ENCODE measurements at places on chromosomes 13 and 19.

DNA sequence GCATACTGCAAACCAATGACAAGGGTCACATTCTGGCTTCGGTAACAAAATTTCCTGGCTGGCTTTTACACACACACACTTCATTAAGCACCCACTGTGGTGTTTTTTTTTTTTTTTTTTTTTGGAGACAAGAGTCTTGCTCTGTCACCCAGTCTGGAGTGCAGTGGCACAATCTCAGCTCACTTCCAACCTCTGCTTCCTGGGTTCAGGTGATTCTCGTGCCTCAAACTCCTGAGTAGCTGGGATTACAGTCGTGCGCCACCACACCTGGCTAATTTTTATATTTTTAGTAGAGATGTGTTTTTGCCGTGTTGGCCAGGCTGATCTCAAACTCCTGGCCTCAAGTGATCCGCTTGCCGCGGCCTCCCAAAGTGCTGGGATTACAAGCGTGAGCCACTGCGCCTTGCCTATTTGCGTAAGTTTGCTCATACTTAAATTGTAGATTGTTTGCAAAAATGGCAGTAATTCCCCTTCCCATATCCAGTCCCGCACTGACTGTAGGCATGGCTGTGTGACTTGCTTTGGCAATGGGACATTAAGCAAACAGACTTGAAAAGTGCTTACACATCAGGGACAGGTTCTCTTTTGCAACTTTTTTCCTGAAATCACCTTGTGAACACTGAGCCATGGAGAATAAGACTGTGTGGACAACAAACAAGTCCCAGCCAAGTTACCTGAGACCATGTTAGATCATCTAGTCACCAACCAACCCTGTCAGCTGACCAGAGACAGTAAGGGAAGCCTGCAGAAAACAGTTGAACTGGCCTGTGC, 42.1 kb upstream of the EBPL start:
- no peak for DNase-seq

DNA sequence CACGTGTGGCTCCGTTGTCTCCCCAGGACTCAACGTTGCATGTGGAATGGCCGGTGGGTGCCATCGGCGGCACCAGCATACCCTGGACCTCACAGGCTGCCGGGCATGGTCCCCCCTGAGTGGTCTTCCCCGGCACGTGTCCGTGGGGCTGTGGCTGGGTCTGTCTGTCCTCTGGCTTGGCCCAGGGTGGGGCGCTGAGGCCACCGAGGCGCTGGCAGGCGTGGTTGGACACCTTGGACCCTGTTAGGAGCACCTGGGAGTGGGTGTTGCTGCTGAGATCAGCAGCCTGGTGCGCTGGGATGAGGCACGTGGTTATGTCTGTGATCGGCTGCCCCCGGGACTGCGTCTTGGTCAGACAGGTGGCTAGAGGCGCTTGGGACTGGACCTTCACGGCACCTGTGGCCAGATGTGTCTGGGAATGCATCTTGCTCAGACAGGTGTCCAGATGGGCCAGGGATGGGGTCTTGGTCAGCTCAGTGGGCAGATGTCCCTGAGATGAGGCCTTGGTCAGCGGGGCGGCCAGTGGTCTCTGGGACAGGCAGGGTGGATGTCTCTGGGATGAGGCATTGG, 9.2 kb downstream of the IQCN start:
- no peak for DNase-seq

- DNase-seq: no peak
Measured at GRCh38 chr13:44453881-44454280, 80.3 kb downstream of the SERP2 start.

DNA sequence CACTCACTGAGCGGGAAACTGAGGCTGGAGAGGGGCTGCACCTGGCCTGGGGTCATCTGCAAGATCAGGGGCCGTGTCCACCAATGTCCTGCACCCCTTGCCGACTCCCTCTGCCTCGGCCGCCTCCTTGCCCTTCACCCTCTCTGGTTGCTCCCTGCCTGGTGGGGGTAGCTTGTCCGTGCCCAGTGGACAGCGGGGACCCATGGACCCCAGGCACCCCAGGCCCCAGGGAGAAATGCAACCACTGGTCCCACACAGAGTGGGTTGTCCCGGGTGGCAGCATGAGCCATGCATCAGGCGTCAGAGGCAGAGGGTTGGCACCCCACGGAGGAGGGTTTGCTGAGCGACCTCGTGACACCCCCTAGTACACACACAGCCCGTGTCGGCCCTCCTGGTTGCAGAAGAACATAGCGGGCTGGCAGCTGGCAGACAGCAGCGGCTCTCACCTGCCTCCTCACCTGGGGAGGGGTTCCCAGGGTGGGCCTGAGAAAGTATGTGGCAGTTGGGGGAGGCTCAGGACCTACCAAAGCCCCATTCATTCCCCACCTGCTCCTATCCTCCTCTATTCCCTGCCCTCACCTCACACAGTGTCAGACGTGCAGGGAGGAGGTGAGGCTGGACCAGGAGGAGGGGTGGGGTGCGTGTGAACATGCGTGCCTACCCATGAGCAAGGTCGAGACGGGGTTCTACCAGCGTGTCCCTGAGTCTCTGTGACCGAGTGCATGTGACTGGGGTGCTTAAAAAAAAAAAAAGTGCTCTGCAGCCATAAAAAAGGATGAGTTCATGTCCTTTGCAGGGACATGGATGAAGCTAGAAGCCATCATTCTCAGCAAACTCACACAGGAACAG, 8.7 kb downstream of the ADAMTSL5 start:
- DNase-seq: no peak

- DNase-seq: no peak
Measured at GRCh38 chr13:38954844-38955243, 35.8 kb downstream of the STOML3 start.

- no peak for DNase-seq
Measured at GRCh38 chr13:98761986-98762616, 9.6 kb upstream of the SLC15A1 start.

DNA sequence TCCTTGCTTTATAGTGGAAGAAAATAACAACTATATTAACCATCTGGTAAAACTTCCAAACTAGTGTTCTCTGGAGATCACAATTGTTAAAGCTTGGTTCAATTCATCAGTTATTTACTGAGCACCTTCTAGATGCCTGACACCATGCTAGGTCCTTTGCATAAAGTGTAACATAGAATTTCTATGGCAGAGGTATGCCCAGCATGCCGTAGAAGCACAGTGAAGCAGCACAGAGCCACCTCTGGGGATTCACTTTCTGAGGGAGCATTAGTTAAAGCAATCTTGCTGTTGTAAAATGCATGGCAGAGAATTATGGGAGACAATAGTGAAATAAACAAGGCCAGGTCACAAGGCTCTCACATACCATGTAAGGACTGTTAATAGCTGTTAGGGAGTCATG, 75.2 kb downstream of the LRRC63 start:
- DNase-seq: no peak

DNA sequence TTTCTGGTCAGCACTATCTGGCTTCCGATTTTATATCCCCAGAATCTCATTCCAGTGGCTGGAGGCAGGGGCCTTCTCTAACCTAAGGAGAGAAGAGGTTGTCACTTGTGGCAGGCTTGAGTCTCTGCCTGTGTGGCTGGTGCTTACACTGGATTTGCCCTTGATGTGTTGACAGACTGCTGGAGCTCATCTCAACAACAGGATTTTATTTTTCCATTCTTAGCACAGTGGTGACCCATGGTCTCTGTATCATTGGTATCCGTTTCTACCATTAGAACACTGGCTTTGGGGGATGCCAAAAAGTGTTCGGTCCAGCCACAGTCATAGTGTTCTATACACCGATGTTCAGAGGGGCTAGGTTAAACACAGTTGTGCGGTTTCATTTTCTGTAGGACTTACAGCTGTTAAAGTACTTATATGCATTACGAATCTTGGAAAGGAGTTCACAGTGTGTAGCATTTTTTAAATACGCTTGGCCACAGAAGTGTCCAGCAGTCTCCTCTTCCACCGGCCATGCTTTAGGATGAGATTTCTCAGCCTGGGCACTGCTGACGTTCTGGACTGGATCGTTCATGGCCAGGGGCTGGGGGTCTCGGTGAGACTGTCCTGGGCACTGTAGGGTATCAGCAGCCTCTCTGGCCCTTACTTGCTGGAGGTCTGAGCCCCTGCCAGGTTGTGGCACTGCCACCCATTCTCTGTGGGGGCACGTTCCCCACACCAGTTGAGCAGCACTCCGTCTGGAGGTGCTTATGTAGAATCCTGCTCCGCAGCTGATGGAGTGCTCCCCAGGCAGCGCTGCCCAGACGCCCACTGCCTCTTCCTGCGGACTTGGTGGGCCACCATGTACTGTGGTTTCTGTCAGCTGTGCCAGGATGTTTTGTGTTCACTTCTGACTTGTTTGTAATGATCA, 41.4 kb upstream of the TEX29 start:
- no peak for DNase-seq

GRCh38 chr13:74004109-74004508, 130.1 kb downstream of the KLF12 start:
- no peak for DNase-seq

DNA sequence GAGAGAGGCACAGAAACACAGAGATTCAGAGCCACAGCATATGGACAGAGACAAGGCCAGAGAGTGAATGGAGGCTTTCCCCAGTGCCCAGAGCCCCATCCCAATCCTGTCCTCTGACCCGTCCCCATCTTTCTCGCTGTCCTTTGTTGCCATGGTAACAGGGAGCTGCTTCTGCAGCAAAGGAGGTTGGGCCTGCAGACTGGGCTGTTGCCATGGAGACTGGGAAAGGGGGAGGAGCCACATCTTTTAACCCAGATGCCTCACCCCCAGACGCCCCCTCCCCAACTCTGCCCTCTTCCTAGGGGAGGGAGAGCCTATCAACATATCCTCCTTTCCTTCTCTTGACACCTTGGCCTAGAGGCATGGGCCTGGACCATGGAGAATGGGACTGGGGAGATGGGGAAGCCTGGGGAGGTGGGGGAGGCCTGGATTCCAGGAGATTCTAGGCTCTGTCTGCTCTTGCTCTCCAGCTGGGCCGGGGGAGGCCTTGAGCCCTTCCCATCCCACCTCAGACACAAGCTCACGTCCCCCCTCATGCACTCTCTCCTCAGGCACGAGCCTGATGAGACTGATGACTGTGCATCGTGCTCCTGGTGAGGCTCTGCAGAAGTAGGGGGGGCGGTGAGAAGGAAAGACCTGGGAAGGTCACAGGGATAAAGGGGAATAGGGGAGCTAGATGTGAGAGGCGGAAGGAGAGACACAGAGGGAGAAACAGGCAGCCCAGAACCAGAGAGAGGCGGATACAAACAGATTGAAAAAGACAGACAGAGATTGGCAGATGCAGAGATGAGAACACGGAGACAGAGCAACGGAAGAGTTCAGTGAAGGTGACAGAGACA, 2.1 kb upstream of the ATP1A3 start:
- DNase-seq: no peak

- no peak for DNase-seq
Measured at GRCh38 chr13:37118016-37118415, 12.6 kb upstream of the CSNK1A1L start.

DNA sequence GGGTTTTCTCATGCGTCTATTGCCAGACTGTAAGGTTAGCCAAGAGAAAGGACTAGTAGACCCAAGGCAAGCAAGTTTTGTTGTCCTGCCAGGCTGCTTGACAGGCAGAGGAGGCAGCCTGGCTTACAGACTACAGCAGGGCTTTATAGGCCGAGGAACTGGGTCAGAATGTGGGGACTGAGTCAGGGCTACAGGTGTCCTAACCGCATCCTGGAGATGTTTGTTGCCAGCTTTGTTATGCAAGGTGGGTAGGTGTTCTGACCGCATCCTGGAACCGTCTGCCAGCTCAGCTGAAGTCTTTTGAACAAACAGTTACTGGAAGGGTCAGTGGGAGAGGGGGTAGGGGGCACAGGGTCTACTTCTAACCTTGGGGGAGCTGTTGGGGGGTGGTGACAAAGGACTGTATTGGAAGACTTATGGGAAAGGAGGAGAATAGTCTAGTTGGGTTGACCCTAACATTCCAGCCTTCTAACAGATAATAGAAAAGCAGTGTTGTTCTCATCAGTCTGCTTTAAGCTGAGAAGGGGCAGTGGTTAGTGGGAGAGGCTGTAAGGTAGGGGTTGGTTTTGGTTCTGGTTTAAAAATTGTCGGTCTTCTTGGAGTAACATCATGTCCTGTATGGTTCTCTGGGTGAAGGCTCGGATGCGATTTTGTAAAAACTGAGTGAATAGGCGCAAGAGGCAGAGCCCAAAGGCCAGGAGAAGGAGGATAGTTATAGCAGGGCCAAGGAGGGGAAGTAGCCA, 913.8 kb upstream of the SLITRK5 start:
- DNase-seq: no peak

- DNase-seq: no peak
Measured at GRCh38 chr19:35029737-35030256, 473 bp upstream of the SCN1B start.

GRCh38 chr13:64753233-64754000, 2476.7 kb downstream of the PCDH9 start:
- no peak for DNase-seq

DNA sequence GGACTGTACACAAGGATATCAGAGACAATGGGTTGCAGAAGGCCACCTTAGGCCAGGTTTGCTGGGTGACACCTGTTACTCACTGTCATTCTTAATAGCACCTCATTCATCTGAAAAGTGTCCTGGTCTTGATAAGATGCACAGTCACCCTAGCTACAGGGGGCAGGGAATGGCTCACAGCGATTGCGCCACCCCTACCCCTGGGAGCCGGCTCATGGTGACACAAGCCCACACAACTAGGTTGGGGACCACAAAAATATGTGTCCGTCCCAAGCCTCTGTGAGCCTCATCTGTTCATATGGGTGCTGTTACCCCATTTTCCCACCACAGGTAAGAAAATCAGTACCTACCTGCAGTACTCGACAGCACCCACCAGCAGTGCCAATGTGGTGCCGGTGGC, 23.4 kb downstream of the MED26 start:
- DNase-seq: no peak

GRCh38 chr19:48419158-48419920, 25.9 kb downstream of the GRIN2D start:
- DNase-seq: no peak

- DNase-seq: no peak
Measured at GRCh38 chr13:113584870-113585671, 518 bp downstream of the TFDP1 start.

DNA sequence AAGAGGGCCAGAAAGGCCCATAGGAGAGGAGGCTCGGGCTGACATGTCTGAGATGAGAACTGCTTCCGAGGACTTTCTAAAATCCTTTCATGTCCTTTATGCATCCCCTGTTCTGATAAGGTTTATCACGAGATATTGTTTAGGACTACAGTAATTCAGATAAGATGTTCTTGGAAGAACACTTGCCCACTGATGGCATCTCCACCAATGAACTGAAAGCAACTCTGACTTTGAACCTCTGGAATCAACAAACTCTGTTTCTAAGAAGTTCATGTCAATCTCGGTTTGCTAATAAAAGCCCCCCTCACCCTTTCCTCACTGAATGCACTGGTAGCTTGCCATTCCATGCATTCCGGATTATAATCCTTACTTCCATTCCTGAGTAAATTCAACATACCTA, 90.9 kb downstream of the FGF9 start:
- DNase-seq: no peak

DNA sequence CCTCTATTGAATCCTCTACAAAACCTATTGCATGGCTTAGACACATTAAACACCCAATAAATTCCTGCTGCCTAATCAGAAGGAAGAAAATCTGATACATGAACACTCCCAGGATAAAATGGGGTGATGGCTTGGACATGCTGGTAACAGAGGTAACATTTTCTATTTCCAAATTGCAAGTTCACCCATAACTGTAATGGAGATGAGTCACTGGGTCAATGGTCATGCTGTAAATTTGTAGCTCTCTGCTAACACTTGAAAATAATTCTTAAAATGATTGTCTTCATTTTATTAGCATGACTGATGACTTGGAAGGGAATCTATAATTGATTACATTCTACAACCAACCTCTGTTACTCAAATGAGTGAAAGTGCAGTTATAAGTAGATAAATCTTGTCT, 434.1 kb downstream of the FGF14 start:
- no peak for DNase-seq

All from AG04449 (cell line).